ENCODE measurements at places on chromosomes 2 and 18. TPM values are rescaled to one million over a fixed set of nuclear protein-coding genes. Genes with fewer than 3 reads are reported as not detected.

DNA sequence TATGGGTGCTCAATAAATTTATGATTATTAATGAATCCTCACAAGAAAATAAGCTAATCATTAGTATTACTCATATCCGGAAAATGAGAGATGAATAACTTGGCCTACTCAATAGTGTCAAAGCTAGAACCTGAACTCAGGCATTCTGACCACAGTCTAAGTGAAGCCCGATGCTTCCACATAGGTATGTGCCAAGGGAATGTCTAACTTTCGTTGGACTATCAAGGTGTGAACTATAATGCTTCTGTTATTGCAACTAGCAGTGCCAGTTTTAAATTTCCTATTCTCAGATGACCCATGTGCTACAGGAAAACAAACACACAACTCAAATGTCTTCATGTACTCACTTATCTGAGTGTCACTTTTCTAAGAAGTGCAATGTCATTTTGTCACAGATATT is 1.8 kb downstream of the BARD1 start:
- no peak for DNase-seq
- H3K27me3 ChIP-seq = peaks cover 9% of the 10 kb centered on the region
- peaks cover 37% of the 10 kb centered on the region for H3K36me3 ChIP-seq
- peak overlapping the region; percentile 91 for H3K4me3 ChIP-seq
- peaks cover 57% of the 10 kb centered on the region for H3K4me1 ChIP-seq

Gene LAMA1
- not detected for total RNA-seq

Gene TBR1
- total RNA-seq = not detected

Gene REG3A
- total RNA-seq = not detected

Gene LRP1B
- not detected for total RNA-seq

GRCh38 chr2:179592167-179592936 is 269.1 kb downstream of the ZNF385B start:
- H3K27ac ChIP-seq = no peak overlapping the region
- no peak for DNase-seq
- no peaks in the 10 kb centered on the region for H3K27me3 ChIP-seq
- H3K36me3 ChIP-seq = no peaks in the 10 kb centered on the region
- no peak overlapping the region for H3K4me3 ChIP-seq

GRCh38 chr2:25257931-25258846 is 83.5 kb downstream of the DNMT3A start:
- peaks cover 1% of the 10 kb centered on the region for H3K4me1 ChIP-seq
- no peak overlapping the region for H3K4me3 ChIP-seq
- H3K27me3 ChIP-seq = no peaks in the 10 kb centered on the region
- no peak for DNase-seq
- H3K27ac ChIP-seq = no peak overlapping the region

Gene ZNF521
- total RNA-seq = not detected

DNA sequence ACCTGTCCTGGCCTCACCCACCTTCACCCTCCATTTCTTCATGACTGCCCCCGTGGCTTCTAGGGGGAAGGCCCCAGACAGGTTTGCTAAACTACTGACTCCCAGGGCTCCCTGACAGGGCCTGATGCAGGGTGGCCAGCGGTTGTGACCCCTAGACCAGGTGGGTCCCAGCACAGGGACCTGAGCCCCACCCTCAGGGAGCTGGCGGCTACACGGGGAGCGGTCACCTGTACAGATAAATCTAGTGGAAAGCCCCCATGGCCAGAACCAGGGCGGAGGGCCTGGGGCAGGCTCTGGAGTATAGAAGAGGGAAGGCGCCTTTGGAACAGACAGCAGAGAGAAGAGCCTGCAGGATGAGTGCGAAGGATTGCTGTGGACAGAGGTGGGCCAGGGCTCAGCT is 42.5 kb upstream of the PLB1 start:
- H3K27me3 ChIP-seq = no peaks in the 10 kb centered on the region
- H3K27ac ChIP-seq = no peak overlapping the region
- H3K4me3 ChIP-seq = no peak overlapping the region
- peaks cover 3% of the 10 kb centered on the region for H3K36me3 ChIP-seq
- no peak for DNase-seq

Gene DSG1
- not detected for total RNA-seq

GRCh38 chr2:188295067-188295685 is 3.5 kb downstream of the GULP1 start:
- no peak overlapping the region for H3K27ac ChIP-seq
- H3K27me3 ChIP-seq = peaks cover 41% of the 10 kb centered on the region
- peaks cover 12% of the 10 kb centered on the region for H3K4me1 ChIP-seq
- no peak for DNase-seq
- H3K4me3 ChIP-seq = no peak overlapping the region

- H3K4me3 ChIP-seq = no peak overlapping the region
- H3K27me3 ChIP-seq = no peaks in the 10 kb centered on the region
- no peak for DNase-seq
- H3K36me3 ChIP-seq = no peaks in the 10 kb centered on the region
These were observed 621.1 kb downstream of the BCL11A start for GRCh38 chr2:59932341-59932740.

Gene BCL2
- total RNA-seq = 119 TPM

DNA sequence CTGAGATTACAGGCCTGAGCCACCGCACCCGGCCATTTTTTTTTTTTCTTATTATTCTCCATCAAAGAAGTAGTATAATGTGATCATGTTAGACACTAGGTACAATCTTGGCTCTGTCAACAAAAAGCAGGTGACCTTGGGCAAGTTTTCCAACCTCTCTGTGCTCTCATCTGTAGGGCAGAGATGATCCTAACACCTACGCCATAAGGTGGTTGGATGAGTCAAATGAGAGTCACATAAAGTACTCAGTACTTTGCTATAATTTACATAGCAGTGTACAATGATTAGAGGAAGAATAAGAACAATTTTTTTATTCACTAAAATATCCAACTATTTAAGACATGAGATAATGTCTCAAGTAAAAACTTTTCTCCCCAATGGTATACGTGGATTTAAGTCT is 128.6 kb downstream of the TGIF1 start:
- no peak overlapping the region for H3K27ac ChIP-seq
- H3K27me3 ChIP-seq = no peaks in the 10 kb centered on the region
- no peak overlapping the region for H3K4me3 ChIP-seq
- peaks cover 6% of the 10 kb centered on the region for H3K4me1 ChIP-seq
- DNase-seq = no peak

DNA sequence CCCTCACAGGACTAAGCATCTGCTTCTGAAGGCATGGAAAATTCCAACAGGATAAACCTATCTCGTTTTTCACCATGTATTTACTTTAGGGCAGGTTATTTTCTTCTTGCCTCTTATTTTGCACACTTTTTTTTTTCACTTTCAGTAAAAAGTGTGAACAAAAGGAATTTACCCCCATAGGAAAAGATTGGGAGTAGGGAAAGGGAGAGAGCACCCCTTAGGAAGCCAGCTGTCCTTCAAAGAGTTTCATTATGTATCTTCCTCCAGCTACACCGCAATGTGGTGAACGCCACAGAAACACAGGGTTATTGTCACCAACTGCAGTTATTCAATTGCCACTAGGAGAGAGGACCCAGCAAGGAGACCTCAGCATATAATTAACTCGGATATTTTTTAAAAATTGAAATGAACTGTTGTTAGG is 286.2 kb upstream of the VRK2 start:
- no peaks in the 10 kb centered on the region for H3K36me3 ChIP-seq
- peaks cover 13% of the 10 kb centered on the region for H3K27me3 ChIP-seq
- no peak overlapping the region for H3K4me3 ChIP-seq

DNA sequence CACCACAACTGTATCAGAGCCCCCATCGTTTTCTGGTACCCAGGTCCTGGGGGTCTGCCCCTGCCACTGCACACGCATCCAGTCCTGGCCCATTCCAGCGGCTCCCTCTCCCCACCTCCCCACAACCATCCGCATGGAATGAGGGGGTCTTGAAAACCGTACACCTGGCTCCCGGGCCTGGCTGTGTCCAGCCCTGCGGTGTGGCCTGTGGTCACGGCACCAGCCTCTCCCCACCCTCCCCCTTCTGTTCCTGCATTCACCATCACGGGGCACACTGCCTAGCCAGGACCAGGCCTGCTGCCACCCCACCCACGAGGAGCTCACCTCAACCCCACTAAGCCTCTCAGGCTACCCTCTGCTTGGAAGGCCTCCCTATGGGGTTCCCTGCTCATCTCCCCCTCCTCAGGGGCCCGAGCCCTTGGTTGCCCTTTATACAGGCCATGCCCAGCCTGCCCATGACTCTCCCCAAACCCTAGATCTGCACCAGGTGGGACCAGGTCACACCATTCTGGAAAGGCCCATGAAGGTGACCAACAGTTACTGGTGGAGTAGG is 11.4 kb downstream of the GPR35 start:
- H3K4me1 ChIP-seq = no peaks in the 10 kb centered on the region
- H3K36me3 ChIP-seq = peaks cover 7% of the 10 kb centered on the region
- H3K27me3 ChIP-seq = peaks cover 3% of the 10 kb centered on the region
- H3K4me3 ChIP-seq = no peak overlapping the region
- no peak for DNase-seq
- no peak overlapping the region for H3K27ac ChIP-seq

DNA sequence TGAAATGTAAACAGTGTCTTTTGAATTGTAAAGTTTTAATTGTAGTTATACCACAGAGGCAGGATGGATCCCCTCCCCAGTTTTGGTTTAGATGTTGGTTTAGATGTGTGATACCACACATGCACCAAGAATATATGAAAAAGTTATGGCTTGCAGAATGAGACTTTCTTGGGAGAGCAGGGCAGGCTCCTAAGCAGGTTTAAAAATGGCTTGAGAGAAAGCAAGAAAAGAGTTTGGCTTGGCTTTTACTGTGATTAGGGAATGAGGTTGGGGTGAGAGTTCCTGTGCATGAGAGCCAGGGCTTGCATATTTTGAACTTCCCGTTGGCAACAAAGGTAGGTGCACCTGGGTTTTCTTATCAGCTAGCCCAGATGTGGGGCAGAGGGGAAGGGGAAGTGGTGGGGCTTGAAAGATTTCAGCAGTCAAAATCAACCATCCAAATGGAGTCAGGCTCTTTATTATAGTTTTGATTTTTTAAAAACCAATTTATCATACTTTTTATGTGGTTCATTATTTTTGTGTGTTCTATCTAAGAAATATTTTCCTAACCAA is 246.9 kb downstream of the MTX2 start:
- peak overlapping the region; percentile 52 for H3K27ac ChIP-seq
- no peaks in the 10 kb centered on the region for H3K36me3 ChIP-seq

GRCh38 chr2:6993229-6993640 is 76.0 kb downstream of the RNF144A start:
- H3K27ac ChIP-seq = no peak overlapping the region
- peaks cover 47% of the 10 kb centered on the region for H3K36me3 ChIP-seq
- no peaks in the 10 kb centered on the region for H3K4me1 ChIP-seq
- no peak for DNase-seq

DNA sequence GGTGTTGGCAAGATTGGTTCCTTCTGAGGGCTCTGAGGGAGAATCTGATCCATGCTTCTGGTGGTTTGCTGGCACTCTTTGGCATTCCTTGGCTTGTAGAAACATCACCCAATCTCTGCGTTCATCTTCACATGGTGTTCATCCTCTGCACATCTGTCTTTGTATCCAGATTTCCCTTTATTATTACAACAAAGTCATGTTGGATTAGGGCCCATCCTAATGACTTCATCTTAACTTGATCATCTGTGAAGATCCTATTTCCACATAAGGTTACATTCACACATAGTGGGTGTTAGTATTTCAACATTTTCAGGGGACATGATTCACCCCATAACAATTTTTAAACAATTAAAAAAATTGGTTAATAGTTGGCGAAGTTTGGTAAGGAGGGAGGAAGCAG is 177.4 kb upstream of the CWC22 start:
- no peaks in the 10 kb centered on the region for H3K36me3 ChIP-seq
- H3K27ac ChIP-seq = no peak overlapping the region
- no peaks in the 10 kb centered on the region for H3K4me1 ChIP-seq
- no peaks in the 10 kb centered on the region for H3K27me3 ChIP-seq
- DNase-seq = no peak

DNA sequence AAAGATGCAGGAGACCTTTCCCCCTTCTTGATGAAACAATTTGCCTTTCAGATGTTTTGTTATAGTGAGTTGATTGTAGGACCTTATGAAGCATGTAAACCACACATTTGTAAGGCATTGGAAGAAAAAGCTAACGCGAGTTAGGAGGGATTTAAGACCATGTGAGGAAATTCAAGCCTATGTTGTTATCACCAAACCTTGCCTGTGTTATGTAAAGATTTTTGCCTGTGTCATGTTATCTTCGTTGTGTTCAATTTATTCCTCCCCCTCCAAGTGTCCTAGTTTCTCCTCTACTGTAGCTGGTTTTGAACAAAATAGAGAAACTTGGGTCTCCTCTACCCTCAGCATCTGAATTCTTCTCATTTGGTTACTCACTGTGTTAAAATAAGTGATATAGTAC is 173.0 kb downstream of the NEDD4L start:
- no peak overlapping the region for H3K4me3 ChIP-seq
- peaks cover 17% of the 10 kb centered on the region for H3K27me3 ChIP-seq
- H3K27ac ChIP-seq = no peak overlapping the region
- peaks cover 16% of the 10 kb centered on the region for H3K4me1 ChIP-seq
- no peaks in the 10 kb centered on the region for H3K36me3 ChIP-seq

Gene TFCP2L1
- 0.02 TPM for total RNA-seq

- H3K4me3 ChIP-seq = no peak overlapping the region
- H3K4me1 ChIP-seq = no peaks in the 10 kb centered on the region
- DNase-seq = no peak
- H3K27me3 ChIP-seq = peaks cover 3% of the 10 kb centered on the region
These were observed 620 bp downstream of the NGEF start for GRCh38 chr2:233012301-233012971.

GRCh38 chr18:70827632-70828031 is 538.8 kb downstream of the SOCS6 start:
- H3K36me3 ChIP-seq = no peaks in the 10 kb centered on the region
- H3K4me3 ChIP-seq = no peak overlapping the region
- no peak for DNase-seq

DNA sequence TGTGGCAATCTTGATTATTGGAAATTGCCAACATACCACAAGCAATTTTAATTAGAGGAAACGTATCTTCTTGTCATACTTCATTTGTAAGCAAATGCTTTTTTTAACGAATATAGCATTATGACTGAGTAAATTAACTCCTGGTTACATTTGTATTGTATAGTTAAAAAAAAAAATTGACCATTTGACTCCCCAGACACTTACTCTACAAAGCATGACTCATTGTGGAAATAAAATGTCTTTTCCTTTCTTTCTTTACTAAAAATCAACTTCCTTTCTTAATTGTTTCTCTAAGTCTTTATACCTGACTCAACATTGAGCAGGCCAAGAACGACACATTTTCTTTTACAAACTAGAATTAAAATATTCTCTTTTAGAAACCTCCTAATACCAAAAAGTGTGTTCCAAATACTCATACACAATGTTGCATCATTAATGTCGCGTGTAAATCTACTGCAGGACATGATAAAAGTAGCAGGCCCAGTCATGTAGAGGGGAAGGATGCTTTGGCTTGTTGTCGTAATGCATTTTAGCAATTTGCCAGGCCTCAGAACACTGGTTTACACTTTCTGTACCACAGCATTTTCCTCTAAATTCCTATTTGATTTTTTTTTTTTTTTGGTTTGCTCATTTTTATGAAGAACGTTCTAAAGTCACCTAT is 349.6 kb upstream of the KCNH7 start:
- DNase-seq = no peak
- H3K27ac ChIP-seq = no peak overlapping the region
- no peaks in the 10 kb centered on the region for H3K27me3 ChIP-seq
- H3K4me3 ChIP-seq = no peak overlapping the region
- H3K4me1 ChIP-seq = no peaks in the 10 kb centered on the region
